ENCODE measurements at places on chromosomes 5 and 9.

DNA sequence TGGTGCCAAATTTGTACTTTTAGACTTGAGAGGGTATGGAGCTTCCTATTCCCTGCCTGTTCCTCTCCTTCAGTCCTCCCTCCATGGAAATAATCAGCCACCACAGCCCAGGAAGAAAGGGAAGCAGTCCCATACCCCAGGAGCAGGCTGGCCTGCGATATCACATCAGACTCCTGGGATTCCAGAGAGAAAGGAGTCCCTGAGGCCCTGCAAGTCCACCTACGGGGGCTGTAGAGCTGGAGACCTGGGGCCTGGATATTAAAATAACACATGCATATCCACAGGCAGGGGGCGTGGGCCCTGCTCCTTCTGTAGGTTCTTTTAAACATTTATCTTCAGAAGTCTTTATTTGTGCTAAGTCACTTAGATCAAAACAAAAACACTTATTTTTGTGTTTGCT, 117.2 kb downstream of the TMEM174 start:
- DNase-seq, result no peak

GRCh38 chr5:141186897-141187512, at the start of gene PCDHB9:
TSS of gene PCDHB9 (plus strand) at chr5:141187161. CDS start at chr5:141187319, 158 bp downstream.
- DNase-seq, result no peak

- no peak for DNase-seq
Observed at GRCh38 chr9:98997604-98998003, 53.9 kb downstream of the COL15A1 start.

DNA sequence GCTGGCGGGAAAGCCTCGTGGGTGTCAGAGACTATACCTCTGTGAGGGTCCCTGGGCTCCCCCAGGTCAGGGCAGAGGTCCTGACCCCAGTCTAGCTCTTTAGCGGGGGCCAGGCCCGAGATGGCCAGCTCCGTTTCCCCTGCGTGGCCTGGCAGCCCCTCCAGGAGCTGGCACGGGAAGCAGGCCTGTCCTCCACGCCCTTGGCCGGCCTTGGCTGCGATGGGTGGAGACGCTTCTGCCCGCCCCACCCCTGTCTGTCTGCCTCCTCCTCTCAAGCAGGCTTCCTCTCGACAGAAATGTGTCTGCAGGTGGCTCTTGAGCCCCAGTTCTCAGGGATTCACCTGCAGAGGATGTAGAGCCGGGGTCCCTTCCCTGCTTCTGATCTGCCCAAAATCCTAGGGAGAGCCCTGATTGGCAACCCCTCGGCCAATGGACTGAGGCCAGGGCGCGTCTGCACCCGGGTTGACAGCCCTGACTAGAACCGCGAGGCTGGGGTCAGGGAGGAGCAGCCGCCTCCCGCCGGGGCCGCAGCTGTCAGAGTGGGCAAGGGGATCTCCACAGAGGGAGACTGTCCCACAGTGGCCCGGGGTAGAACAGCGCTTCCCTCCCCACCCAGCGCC, 2.6 kb upstream of the GRIN1 start:
- DNase-seq, result no peak

DNA sequence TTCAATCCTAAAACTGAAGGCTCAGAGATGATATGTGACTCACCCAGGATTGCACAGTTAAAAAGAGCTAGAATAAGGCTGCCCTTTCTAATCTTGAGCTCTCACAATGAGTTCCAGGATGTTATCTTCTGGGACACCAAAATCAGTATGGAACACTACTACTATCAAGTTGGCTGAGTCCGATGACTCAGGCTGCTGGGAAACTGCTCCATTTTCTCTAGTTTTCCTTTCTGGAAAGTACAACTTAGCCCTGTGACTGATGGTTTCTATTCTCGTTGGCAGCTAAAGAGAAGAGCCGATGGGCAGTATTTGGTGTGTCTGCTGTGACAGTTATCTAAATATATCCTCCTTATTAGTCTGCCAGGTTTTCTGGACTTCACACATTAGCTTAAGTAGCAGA, 37.9 kb upstream of the DPYSL3 start:
- no peak for DNase-seq

GRCh38 chr5:141992349-141992963, 20.4 kb downstream of the GNPDA1 start:
- DNase-seq, result peak; percentile 76

DNA sequence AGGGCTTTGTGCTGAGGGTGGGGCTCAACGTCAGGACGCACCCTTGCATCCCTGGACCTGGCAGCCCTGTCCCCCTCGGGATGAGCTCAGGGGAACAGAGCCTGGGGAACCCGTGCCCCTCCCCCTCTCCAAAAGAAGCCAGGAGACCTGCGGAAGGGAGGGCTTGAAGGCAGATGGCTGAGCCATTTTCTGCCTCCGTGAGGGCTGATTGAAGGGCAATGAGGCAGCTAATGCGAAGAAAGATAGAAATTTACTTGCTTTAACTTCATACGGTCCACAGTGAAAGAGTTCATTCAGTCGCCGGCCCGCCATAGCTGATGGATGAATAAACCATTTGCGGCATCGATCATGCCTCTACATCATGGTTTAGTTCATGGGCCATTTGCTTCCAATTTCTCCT, 28.8 kb downstream of the ASS1 start:
- no peak for DNase-seq

- no peak for DNase-seq
Observed at GRCh38 chr5:180869587-180869986, 8.5 kb upstream of the ZFP62 start.

DNA sequence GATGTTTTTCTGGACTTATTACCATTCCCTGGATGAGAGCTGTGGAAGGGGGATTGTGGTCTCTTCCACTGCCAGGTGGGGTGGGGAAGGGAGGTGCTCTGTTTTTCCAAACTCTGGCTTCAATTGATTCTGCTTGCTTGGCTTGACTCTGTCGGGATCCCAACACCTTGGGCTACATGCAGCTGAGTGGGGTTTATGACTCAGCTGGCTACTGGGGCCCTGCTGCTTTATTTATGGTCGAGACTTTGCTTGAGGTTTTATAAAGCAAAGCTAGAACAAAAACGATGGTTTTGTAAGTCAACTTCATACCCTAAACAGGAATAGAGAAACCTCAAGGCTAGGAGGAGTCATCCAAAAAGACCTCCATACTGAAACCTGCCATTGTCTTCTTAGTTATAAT, 76.3 kb downstream of the AOPEP start:
- DNase-seq, result no peak
